Anterior cingulate cortex (tissue), 58 donors: ENCODE measurements at places on chromosomes 12 and 14.

GRCh38 chr12:52171950-52172512, 19.8 kb downstream of the KRT80 start:
- DNase-seq: no peak

GRCh38 chr12:32475724-32476123, 76.4 kb downstream of the FGD4 start:
- no peak for DNase-seq

DNA sequence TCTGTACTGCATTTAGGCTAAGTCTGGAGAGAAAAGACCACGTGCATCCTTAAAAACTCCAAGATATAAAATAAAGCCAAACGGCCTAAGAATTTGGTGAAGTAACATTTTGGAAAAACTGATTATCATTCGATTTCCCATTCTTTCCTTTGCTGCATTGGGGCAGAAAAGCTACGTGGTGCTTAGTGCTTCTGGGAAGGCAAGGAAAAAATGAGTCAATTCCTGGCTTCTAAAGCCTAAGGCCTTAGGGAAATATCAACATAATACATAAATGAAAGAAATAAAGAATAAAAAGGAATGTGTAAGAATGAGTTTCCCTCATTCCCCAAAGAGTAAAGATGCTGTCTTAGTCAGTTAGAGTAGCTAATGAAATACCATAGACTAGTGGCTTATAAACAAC, 520.5 kb downstream of the GLT1D1 start:
- no peak for DNase-seq

GRCh38 chr12:66071549-66071948, 59.0 kb downstream of the LLPH start:
- no peak for DNase-seq

- DNase-seq: no peak
Observed at GRCh38 chr12:13587721-13588390, 391.3 kb downstream of the EMP1 start.

GRCh38 chr14:79627058-79627457, 584.2 kb downstream of the DIO2 start:
- DNase-seq: no peak

DNA sequence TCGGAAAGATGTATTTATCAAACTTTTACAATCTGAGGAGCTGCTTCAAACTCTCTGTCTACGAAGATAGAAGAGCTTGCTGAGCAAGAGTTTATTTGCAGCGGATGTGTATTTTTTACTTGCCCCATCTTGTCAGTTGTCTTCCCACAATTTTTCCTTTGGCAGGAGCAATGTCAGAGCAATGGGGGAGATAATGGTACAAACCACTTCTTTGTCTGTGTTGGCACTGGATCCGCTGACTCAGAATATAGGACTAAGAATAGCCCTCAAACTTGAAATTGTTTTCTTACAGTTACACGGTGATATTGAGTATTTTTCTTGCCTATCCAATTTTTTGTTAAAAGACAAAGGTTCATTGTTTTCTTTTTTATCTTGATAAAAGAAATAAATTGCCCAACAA, 27.6 kb downstream of the HELB start:
- DNase-seq: no peak

DNA sequence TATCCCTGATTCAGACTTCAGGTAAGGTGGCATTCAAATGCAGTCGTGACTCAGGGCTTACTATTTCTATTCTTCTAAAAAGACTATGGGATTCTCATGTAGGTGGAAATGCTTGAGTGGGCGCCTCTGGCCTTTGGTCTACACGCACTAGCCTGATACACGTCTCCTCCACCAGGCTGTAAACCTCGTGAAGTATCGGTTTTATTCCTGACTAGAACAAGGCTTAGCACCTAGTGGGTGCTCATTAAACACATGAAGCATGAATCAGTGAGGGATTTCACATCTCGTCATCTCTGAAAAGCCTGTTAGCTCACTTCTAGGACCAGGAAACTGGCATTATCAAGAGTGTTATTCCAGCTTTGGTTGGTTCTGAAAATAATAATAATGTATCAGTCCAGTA, 17.7 kb upstream of the HNF1A start:
- DNase-seq: no peak

DNA sequence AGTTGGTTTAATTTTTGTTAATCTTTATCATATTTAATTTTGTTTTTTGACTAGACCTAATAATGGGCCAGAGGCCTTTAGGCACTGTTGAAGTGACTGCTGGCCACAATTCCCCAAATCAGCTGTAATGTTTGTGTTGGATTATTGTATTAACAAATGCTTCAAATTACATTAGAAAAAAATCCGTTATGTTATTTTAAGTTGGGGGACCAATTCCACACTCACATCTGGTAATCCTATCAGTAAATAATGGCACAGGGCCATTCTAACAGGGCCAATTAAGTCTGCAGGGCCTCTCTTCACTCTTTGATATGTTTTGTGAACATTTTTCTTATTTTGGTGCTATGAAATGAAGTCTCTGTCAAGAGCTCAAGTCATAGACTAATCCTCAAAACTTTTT, 39.6 kb downstream of the CHST11 start:
- no peak for DNase-seq

GRCh38 chr12:75953312-75953906, 78.2 kb downstream of the PHLDA1 start:
- DNase-seq: no peak

- no peak for DNase-seq
Observed at GRCh38 chr12:69519871-69520270, 49.7 kb downstream of the FRS2 start.

DNA sequence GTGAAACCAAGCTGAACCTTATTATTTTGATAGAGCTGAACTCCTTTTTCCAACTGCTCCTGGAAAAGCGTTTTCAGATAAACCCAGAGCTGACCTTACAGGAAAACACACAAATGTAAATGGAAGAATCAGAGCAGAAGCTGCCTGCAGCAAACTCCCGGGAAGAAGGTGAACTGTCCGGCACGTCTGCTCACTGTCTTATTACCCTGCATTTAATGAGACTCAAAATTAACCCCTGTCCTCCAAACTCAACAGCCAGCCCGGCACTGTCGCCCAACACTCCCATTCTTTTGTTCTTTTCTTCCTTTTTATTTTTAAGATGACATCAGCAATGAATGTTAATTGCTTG, 1046.9 kb upstream of the FLRT2 start:
- DNase-seq: no peak

DNA sequence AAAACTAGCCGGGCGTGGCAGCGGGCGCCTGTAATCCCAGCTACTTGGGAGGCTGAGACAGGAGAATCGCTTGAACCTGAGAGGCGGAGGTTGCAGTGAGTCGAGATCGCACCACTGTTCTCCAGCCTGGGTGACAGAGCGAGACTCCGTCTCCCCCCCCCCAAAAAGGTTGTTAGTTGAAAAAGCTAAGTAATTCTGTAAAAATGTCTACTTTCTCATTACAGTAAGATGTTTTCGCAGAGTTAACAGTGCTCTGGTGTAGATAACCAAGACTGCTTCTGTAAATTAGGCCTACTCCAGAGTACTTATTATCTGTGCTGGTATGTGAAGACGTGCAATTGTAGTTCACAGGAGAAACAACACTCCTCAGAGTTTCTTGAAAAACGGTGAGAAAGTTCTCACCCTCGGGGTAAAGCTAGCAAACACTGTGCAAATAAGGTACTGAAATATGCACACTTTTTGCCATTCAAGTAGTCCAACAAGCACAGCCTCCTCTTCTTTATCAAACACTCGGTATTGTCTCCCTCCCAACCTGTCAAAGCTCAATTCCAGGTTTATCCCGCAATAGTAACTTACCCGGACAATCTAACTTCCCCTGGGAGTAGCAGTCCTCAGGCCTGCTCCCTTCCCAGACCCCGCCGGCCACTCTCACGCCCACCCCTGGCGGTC, 974 bp downstream of the BTBD7 start:
- no peak for DNase-seq

DNA sequence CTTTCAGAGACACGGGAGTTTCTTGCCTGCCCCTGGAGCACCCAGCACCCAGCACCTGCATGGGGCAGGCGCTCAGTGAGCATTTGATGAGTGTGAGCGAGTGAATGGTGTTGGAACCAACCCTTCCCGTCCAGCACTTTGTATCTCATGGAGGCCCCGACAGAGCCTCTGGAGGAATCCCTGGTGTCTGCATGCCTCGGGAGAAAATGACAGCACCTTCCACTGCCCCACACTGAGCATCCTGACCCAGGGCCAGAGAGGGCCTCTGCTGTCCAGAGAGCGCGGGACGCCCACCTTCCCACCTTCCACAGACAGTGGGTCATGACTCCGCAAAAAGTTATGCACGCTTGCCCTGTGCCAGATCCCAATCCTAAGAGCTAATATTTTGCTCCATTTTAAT, 103.0 kb upstream of the BCL11B start:
- DNase-seq: no peak
